ENCODE measurements at places on chromosomes 3 and 15. TPM values are rescaled to one million over a fixed set of nuclear protein-coding genes. Genes with fewer than 3 reads are reported as not detected.

GRCh38 chr15:78394981-78395616 lies 42.9 kb upstream of the IREB2 start:
- no peak overlapping the region for H3K4me3 ChIP-seq
- no peaks in the 10 kb centered on the region for H3K36me3 ChIP-seq
- no peak overlapping the region for H3K27ac ChIP-seq
- H3K4me1 ChIP-seq = no peaks in the 10 kb centered on the region
- no peak for DNase-seq

DNA sequence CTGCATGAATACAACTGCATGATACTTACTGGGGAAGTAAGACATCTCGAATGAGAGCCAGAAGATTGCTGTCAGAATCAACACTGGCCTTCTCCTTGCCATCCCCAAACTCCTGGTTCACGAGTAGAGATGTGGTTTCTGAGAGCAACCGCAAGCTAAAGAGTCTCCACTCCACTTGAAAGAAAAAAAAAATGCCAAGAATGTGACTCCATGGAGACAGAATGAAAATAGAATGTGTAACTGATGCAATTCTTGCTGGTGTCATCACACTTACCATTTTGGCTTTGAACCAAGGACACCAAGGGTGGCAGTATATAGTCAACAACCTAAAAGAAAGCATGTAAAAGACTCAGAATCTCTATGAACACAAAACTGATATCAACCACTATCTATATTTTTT lies 280.4 kb downstream of the ULK4 start:
- no peaks in the 10 kb centered on the region for H3K36me3 ChIP-seq
- no peak overlapping the region for H3K4me3 ChIP-seq
- DNase-seq = no peak
- H3K27me3 ChIP-seq = no peaks in the 10 kb centered on the region
- H3K27ac ChIP-seq = no peak overlapping the region
- H3K4me1 ChIP-seq = no peaks in the 10 kb centered on the region

- no peak overlapping the region for H3K27ac ChIP-seq
- no peak for DNase-seq
- H3K4me3 ChIP-seq = no peak overlapping the region
- H3K36me3 ChIP-seq = no peaks in the 10 kb centered on the region
- H3K4me1 ChIP-seq = no peaks in the 10 kb centered on the region
These were observed 25.2 kb downstream of the CYFIP1 start for GRCh38 chr15:22954798-22955543.

DNA sequence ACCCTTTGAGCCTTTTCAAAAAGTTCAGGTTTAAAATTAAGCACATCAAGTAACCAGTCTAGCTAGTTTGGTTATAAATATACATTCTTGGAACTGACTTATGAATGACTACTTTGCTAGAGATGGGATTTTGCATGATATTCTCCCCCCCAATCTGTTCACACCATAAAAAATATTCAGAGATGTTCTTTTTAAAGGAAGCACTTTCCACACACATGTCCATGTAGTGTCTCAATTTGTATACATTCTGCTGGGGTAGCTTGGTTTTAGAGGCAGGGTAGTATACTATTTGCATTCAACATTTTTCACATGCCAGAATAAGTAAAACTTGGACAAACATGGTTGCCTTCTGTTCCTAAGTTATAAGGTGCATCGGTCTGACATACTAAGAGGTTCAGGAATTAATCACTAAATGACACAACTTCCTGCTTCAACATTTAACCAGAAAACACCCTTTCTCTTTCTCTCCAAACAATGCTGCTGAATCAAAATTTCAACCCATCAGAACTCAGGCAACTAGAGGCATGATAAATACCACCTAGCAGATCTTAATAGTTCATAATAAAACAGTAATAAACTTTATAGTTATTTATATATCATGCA lies 57.0 kb downstream of the SUMF1 start:
- H3K4me3 ChIP-seq = no peak overlapping the region
- no peaks in the 10 kb centered on the region for H3K27me3 ChIP-seq
- no peak overlapping the region for H3K27ac ChIP-seq
- H3K36me3 ChIP-seq = no peaks in the 10 kb centered on the region
- no peaks in the 10 kb centered on the region for H3K4me1 ChIP-seq

GRCh38 chr15:100570275-100570674 lies 31.7 kb downstream of the LINS1 start:
- no peak overlapping the region for H3K4me3 ChIP-seq
- peaks cover 17% of the 10 kb centered on the region for H3K36me3 ChIP-seq
- DNase-seq = no peak
- H3K27ac ChIP-seq = no peak overlapping the region

GRCh38 chr3:134650431-134651346 lies at the start of gene KY:
TSS of gene KY (minus strand) at chr3:134651022. CDS start at chr3:134650960, 62 bp downstream.
- H3K4me3 ChIP-seq = no peak within 1 kb of the TSS
- H3K4me1 ChIP-seq = no peaks in the 10 kb centered on the region
- no peak within 1 kb of the TSS for H3K27ac ChIP-seq
- H3K36me3 ChIP-seq = no peaks in the 10 kb centered on the region

DNA sequence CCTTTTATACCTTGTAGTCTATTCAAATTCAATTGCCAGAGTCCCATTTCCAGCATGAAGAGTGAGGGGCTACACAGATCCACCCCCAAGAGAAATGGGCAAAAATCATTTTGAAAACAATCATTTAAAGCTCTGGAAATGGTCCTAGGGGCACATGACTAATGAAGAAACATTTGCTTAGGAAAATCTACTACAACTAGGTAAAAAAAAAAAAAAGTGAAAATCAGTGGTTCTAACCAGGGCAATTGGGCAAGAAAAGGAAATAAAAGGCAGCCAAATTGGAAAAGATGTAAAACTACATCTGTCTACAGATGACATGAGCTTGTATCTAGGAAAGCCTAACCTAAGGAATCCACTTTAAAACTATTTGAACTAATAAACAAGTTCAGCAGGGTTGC lies 9.4 kb downstream of the IMPG2 start:
- no peaks in the 10 kb centered on the region for H3K4me1 ChIP-seq
- H3K27ac ChIP-seq = no peak overlapping the region
- DNase-seq = no peak
- no peaks in the 10 kb centered on the region for H3K36me3 ChIP-seq

DNA sequence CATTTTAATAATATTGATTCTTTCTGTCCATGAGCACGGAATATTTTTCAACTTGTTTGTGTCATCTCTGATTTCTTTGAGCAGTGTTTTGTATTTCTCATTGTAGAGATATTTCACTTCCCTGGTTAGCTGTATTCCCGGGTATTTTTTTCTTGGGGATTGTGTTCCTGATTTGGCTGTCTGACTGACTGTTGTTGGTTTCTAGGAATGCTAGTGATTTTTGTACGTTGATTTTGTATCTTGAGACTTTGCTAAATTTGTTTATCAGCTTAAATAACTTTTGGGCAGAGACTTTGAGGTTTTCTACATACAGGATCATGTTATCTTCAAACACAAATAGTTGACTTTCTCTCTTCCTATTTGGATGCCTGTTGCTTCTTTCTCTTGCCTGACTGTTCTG lies 418.8 kb upstream of the ALCAM start:
- DNase-seq = no peak
- no peak overlapping the region for H3K27ac ChIP-seq
- no peaks in the 10 kb centered on the region for H3K36me3 ChIP-seq
- H3K4me1 ChIP-seq = no peaks in the 10 kb centered on the region
- H3K4me3 ChIP-seq = no peak overlapping the region

DNA sequence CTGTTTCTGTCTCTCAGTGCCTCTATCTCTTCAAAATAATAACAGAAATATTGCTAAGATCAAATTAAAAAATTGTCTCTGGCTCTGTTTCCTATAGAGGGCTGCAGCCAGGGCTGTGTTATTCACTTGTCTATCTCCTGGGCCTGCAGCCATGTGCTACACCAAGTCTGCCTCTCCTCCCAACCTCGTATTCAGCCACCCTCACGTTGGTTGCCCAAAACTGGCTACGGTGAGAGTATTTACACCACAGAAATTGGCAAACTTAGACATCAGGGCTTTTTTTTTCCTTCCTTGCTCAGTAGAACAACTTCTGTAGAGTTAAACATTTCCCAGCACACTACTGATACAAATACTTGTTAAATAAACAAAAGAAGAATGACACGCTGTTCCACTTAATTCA lies 320.9 kb upstream of the ICE2 start:
- no peak for DNase-seq
- no peaks in the 10 kb centered on the region for H3K4me1 ChIP-seq
- no peak overlapping the region for H3K27ac ChIP-seq

GRCh38 chr3:124941771-124942170 lies 7.2 kb upstream of the MUC13 start:
- H3K4me1 ChIP-seq = no peaks in the 10 kb centered on the region
- no peak overlapping the region for H3K4me3 ChIP-seq
- H3K27ac ChIP-seq = no peak overlapping the region
- no peaks in the 10 kb centered on the region for H3K27me3 ChIP-seq

DNA sequence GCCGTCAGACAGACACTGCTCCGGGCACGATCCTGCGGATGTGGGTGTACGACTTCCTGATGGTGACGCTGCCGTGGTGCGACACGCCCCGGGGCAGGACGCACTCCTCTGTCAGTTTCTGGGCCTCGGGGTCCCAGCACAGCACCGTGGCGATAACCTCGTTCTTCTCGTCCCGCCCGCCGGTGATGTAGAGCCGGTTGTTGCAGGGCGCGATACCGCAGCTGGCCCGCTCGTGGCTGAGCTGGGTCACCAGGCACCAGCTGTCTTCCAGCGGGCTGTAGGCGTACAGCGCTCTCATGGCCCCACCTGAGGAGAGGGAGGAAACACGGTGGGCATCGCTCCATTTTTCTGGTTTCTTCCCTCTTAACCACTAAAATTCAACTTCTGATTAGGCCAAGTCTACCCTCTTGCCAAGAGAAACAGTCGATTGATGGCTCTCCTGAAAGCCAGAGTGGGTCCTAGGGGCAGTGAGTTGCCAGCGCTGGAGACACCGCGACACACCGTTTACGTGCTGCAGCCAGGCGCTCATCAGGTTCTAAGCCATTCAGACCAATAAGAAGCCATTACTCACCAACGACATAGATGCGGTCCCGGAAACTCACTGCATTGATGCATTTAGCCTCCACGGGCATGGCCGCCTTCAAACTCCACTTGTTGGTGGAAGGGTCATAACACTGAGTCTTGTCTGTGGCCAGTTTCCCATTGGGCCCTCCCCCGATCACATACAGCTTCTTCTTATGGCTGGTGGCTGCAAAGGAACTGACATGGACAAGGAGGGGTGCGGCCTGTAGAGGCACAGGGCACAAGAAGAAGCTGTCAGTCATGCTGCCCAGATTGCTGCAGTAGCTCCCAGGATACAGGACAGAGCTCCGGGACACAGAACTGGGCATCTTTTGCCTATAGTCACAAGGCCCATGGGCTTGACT lies 63.3 kb downstream of the KLHL6 start:
- no peaks in the 10 kb centered on the region for H3K36me3 ChIP-seq
- H3K4me3 ChIP-seq = no peak overlapping the region
- no peak overlapping the region for H3K27ac ChIP-seq
- H3K27me3 ChIP-seq = no peaks in the 10 kb centered on the region
- no peaks in the 10 kb centered on the region for H3K4me1 ChIP-seq

GRCh38 chr3:154378311-154378710 lies 51.7 kb downstream of the GPR149 start:
- no peaks in the 10 kb centered on the region for H3K4me1 ChIP-seq
- no peak for DNase-seq
- no peak overlapping the region for H3K27ac ChIP-seq
- no peaks in the 10 kb centered on the region for H3K36me3 ChIP-seq

- no peaks in the 10 kb centered on the region for H3K36me3 ChIP-seq
- H3K27me3 ChIP-seq = peaks cover 17% of the 10 kb centered on the region
- H3K4me3 ChIP-seq = no peak overlapping the region
These were observed 44.9 kb downstream of the PEX5L start for GRCh38 chr3:179991883-179992282.

GRCh38 chr3:161890147-161890625 lies 393.6 kb downstream of the OTOL1 start:
- peak; percentile 44 for DNase-seq
- H3K4me1 ChIP-seq = peaks cover 9% of the 10 kb centered on the region
- no peak overlapping the region for H3K27ac ChIP-seq
- no peak overlapping the region for H3K4me3 ChIP-seq
- no peaks in the 10 kb centered on the region for H3K27me3 ChIP-seq

GRCh38 chr3:102018551-102018950 lies 169.2 kb downstream of the NFKBIZ start:
- no peak overlapping the region for H3K4me3 ChIP-seq
- H3K36me3 ChIP-seq = no peaks in the 10 kb centered on the region
- no peaks in the 10 kb centered on the region for H3K27me3 ChIP-seq

DNA sequence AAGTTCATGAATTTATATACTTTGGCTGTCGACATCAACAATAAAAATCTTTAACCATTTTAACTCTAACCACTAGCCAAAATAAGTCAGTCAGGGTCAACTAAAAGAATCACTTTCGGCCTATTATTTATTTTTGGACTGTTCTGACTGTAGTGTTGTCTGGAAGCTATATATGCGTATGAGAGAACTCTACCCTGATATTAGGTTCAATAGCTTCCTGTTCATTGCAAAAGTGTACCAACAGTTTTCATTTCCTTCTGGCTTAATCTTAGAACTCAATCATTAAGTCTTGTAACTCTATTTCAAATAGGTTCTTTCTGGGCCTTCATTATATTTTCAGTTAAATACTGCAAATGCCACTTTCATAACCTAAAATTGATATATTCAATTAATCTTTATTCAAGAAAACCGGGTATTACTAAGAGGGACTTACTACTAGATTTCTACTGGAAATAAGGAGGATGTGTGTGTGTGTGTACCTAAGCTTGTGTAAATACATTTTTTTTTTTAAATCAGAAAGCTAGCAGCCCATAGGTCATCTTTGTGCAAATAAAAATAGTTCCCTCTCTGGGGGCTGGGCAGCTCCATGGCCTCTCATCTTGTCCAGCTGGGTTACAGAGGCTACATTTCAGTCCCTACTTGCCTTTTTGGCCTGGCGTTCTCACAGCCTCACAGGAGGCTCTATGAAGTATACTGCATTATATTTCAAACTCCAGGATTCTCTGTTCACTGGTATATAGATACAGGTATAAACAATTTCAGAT lies 5.8 kb downstream of the SERPINI2 start:
- no peak overlapping the region for H3K4me3 ChIP-seq
- H3K36me3 ChIP-seq = no peaks in the 10 kb centered on the region
- no peaks in the 10 kb centered on the region for H3K4me1 ChIP-seq
- no peaks in the 10 kb centered on the region for H3K27me3 ChIP-seq

- H3K27me3 ChIP-seq = no peaks in the 10 kb centered on the region
- DNase-seq = no peak
- H3K4me3 ChIP-seq = no peak overlapping the region
- no peaks in the 10 kb centered on the region for H3K4me1 ChIP-seq
- no peaks in the 10 kb centered on the region for H3K36me3 ChIP-seq
These were observed 53.0 kb upstream of the CA12 start for GRCh38 chr15:63434576-63435186.

- no peaks in the 10 kb centered on the region for H3K36me3 ChIP-seq
- peaks cover 2% of the 10 kb centered on the region for H3K4me1 ChIP-seq
- no peaks in the 10 kb centered on the region for H3K27me3 ChIP-seq
- DNase-seq = no peak
- no peak overlapping the region for H3K27ac ChIP-seq
These were observed 24.1 kb upstream of the VEPH1 start for GRCh38 chr3:157527131-157527881.

GRCh38 chr3:81439108-81439507 lies 322.3 kb downstream of the GBE1 start:
- DNase-seq = no peak
- no peaks in the 10 kb centered on the region for H3K36me3 ChIP-seq
- no peak overlapping the region for H3K27ac ChIP-seq
- H3K27me3 ChIP-seq = peaks cover 8% of the 10 kb centered on the region
- H3K4me3 ChIP-seq = no peak overlapping the region

- H3K4me1 ChIP-seq = no peaks in the 10 kb centered on the region
- peaks cover 8% of the 10 kb centered on the region for H3K27me3 ChIP-seq
- no peak for DNase-seq
- H3K36me3 ChIP-seq = no peaks in the 10 kb centered on the region
These were observed 30.6 kb upstream of the MECOM start for GRCh38 chr3:169694117-169694516.

Gene MYL3
- total RNA-seq = not detected

Gene CLCN2
- 21.6 TPM for total RNA-seq

Gene PDCD6IP
- 241 TPM for total RNA-seq

Gene SRGAP3
- 8.3 TPM for total RNA-seq

Gene ADIPOQ
- not detected for total RNA-seq

Gene IQCF6
- total RNA-seq = not detected

Gene ANP32A
- 220 TPM for total RNA-seq

Measured in HCT116 (cell line).